Head of caudate nucleus (tissue), 42 donors: ENCODE measurements at places on chromosomes 16 and 17.

DNA sequence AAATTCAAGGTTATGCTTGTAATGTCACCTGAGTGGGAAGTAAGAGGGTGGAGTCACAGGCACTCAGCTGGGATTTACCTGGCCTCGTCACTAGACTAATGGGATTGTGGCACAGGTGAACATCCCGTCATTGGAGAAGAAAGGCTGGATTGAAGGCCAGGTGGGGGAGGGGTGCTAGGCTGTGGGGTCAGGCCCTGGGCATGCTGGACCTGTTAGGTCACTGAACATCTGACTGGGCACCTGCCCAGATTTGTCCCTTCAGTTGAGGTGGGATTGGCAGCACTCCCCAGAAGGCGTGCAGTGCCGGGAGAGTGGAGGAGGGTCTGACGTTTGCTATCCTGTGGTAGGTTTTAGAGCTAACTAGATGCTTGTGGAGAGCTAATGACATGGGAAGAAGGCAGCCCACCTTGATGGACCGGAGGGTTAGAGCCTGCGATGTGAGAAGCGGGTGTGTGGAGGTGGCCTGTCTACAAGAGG, 161.5 kb upstream of the ZNF267 start:
- no peak for DNase-seq

DNA sequence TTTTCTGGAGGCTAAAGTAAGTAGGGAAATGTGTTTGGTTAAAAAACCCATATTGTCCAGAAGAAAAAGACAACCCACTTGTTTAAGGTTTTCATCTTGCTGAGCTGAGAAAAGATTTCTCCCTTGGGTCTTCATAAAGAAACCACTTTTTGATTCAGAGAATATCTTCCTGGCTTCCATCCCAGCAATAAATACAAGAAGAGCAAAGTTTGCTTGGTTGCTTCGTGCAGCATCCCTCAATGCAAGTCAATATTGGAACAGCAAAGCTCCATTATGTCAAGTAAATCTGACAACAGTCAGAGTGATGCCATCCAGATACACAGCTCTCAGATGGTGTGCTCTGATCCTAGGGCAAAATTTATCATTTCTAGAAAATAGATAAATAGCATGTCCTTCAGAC, 118.9 kb upstream of the PIRT start:
- no peak for DNase-seq

DNA sequence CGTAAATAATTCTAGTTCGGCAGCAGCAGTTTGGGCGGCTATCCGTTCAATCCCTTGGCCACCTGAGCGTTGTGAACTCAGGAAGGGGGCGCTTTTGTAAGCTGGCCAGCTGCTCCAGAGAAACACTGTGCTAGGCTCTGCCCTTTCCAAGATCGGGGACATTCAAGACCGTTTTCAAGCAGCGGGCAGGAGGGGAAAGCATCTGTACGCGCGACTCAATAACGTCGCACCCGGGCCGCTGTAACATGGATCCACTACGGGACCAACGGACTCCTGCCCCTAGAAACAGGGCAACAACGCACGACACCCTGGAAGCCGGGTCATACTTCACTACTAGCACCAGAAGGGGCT, 463 bp downstream of the TOP2A start:
- no peak for DNase-seq

- no peak for DNase-seq
Observed at GRCh38 chr17:4313221-4314114, 49.7 kb upstream of the ANKFY1 start.

- DNase-seq, result peak; percentile 80
Observed at GRCh38 chr17:78378225-78379130, at the start of gene PGS1. Gene PGS1, plus strand, starts transcription at chr17:78378649. Its CDS starts 17 bp downstream, at chr17:78378666.
